Smooth muscle cell of trachea (primary cell): ENCODE measurements at places on chromosomes 12 and 14. TPM values are rescaled to one million over a fixed set of nuclear protein-coding genes. Genes with fewer than 3 reads are reported as not detected.

Gene C3AR1
- 0.15 TPM in 1 of 2 replicates, not detected in the other for total RNA-seq

Gene ISCA2
- total RNA-seq = 23.1 and 29.1 TPM in 2 replicates

Gene RHOJ
- total RNA-seq = 1.9 and 2.0 TPM in 2 replicates

Gene RNF10
- 173 and 233 TPM in 2 replicates for total RNA-seq

Gene RNASE2
- total RNA-seq = not detected in 2 replicates

Gene TRPV4
- 0.87 and 2.5 TPM in 2 replicates for total RNA-seq

Gene KRT86
- not detected in 2 replicates for total RNA-seq

Gene NGB
- total RNA-seq = not detected in 2 replicates

Gene PSMC1
- 101 and 243 TPM in 2 replicates for total RNA-seq

Gene KRT80
- total RNA-seq = 0.44 TPM in 1 of 2 replicates, not detected in the other

Gene TXNDC16
- 2.0 and 4.9 TPM in 2 replicates for total RNA-seq

Gene CMKLR1
- total RNA-seq = 0.33 TPM in 1 of 2 replicates, not detected in the other

Gene RPL6
- total RNA-seq = 1,016 and 1,534 TPM in 2 replicates

Gene KRT74
- total RNA-seq = not detected in 2 replicates
